Right lobe of liver (tissue), 6 donors: ENCODE measurements at places on chromosomes 3 and 15. TPM values are rescaled to one million over a fixed set of nuclear protein-coding genes. Genes with fewer than 3 reads are reported as not detected.

DNA sequence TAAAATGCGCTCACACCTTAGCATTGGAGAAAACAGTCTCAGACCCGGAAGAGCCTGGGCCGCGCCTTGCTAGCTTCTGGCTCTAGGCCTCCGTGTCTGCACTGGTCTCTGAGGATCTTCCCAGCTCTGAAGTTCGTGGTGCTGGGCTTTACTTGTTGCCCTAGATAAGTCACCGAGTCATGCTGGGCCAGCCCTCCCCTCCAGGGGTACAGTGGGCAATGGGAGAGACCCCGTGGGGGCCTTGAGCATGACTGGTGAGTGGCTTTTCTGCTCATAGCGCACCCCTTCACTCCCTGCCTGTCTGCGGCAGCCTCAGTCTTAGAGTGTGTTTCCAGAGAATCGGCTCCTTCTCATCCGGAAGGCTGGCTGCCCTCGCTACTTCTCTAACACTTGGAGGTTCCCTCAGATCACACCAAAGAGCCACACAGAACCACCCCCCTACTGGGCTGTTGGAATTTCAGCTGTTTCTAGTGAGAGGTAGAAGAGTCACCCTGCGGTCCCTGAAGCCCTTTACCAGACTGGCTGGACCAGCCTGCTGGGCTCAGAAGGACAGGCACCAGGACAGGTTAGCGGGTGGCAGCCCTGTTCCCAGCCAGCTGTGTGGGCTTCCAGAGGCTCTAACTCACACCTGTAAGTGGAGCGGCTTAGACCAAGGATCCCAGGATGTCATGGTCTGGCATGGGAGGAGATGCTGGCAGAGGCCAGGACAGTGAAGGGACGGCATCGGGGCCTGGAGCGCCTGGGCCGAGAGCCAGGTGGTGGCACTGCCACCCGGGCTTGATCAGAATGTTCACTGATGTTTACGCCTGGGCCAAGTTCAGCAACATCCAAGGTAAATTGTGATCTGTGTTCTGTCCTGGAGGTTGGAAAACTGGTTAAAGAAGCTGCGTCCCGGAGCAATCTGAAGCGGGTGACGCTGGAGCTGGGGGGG, 17.9 kb downstream of the ALDH1A3 start:
- DNase-seq: no peak

- no peak for DNase-seq
These were observed 352.1 kb downstream of the SHQ1 start for GRCh38 chr3:72496051-72496670.

ATP13A4 gene
- total RNA-seq: 0.71 TPM

DNA sequence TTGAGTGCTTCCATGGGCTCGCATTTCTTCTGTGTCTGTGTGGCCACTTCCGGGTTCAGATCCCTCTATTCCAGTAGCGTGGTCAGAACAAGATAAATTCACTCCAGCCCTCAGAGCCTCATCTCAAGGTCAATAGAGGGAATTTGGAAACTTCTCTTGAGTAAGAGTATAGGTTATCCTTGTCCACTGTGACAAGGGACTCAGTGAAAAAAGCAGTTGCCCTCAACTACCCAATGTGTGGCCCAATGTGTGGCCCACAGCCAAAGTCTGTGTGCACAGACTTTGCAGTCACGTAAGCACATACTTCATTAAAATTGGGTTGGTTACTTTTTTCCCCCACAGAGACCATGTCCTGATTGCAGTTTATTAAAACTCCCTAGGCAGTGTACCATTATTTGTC, 305.6 kb upstream of the SEMA6D start:
- DNase-seq: no peak

GRCh38 chr3:11379824-11380701, 107.9 kb downstream of the ATG7 start:
- no peak for DNase-seq

GRCh38 chr15:37359101-37359892, 258.9 kb upstream of the MEIS2 start:
- no peak for DNase-seq
